CD4-positive, alpha-beta memory T cell (primary cell): ENCODE measurements at places on chromosomes 7 and 10. TPM values are rescaled to one million over a fixed set of nuclear protein-coding genes. Genes with fewer than 3 reads are reported as not detected.

GRCh38 chr10:3264161-3264761 lies 91.7 kb upstream of the PITRM1 start:
- no peak for DNase-seq
- no peak overlapping the region for H3K4me3 ChIP-seq
- no peaks in the 10 kb centered on the region for H3K36me3 ChIP-seq
- no peak overlapping the region for H3K27ac ChIP-seq

- H3K4me3 ChIP-seq: no peak overlapping the region
- DNase-seq: no peak
- no peak overlapping the region for H3K27ac ChIP-seq
- no peaks in the 10 kb centered on the region for H3K36me3 ChIP-seq
- no peaks in the 10 kb centered on the region for H3K27me3 ChIP-seq
Observed at GRCh38 chr10:129604333-129605032, 137.4 kb downstream of the MGMT start.

DNA sequence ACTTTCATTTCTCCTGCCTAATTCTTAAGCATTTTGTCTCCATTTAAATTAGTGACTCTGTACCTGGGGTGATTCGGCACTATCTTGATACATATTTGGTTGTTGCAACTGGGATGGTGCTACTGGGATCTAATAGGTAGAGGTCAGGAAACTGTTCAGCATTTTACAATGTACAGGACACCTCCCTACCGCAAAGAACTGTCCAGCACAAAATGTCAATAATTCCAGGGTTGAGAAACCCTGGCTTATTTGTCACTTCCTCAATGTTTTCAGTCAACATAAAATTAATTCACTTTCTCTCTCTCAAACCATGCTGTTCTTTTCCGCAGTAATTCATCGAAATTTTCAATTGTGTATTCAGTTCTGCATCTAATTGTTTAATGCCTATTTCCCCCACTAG lies 151.4 kb upstream of the CALCR start:
- H3K27ac ChIP-seq: no peak overlapping the region
- DNase-seq: no peak
- no peaks in the 10 kb centered on the region for H3K36me3 ChIP-seq
- H3K4me3 ChIP-seq: no peak overlapping the region

GRCh38 chr10:48447356-48448215 lies 141.1 kb downstream of the MAPK8 start:
- no peak overlapping the region for H3K4me3 ChIP-seq
- H3K4me1 ChIP-seq: no peaks in the 10 kb centered on the region
- no peak for DNase-seq
- H3K27me3 ChIP-seq: no peaks in the 10 kb centered on the region

GRCh38 chr7:94451187-94451586 lies 56.5 kb downstream of the COL1A2 start:
- H3K4me1 ChIP-seq: no peaks in the 10 kb centered on the region
- no peaks in the 10 kb centered on the region for H3K27me3 ChIP-seq
- H3K27ac ChIP-seq: no peak overlapping the region
- H3K4me3 ChIP-seq: no peak overlapping the region
- no peaks in the 10 kb centered on the region for H3K36me3 ChIP-seq

DNA sequence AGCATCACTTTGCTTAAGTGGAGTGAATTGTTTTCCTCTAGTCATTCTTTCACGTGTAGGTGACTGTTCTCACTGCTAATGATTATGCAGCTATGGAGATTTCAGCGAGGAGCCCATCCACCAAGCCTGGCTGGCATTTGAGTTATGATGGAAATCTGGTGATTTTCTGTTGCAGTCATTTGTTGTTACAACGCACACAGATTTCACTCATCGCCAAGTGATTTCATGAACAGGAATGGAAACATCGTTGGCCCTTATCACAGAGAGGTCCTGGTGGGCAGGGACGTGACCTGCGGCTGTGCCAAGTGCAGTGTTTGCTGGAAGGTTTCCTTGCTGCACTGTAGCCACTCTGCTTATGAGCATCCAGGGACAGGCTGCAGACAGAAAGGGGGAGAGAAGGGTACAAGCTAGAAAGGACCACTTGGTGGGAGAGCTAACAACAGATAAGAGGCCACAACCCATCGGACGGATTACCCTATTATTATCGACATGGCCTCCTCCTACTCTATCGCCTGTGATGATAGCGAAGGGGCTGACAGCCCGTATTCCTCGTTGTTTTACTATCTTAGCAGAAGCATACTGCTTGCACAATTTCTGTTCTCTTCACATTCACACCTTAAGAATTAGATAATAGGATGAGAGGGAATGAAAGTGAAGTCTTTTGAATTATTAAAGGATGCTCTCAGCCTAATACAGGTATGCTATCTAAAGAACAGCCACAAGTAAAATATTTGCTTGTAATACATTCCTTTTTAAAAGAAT lies 99.0 kb upstream of the PITRM1 start:
- no peaks in the 10 kb centered on the region for H3K36me3 ChIP-seq
- no peak overlapping the region for H3K4me3 ChIP-seq
- no peak for DNase-seq
- H3K4me1 ChIP-seq: no peaks in the 10 kb centered on the region

GRCh38 chr7:28155964-28156363 lies 24.6 kb downstream of the JAZF1 start:
- DNase-seq: no peak
- no peak overlapping the region for H3K27ac ChIP-seq
- H3K27me3 ChIP-seq: no peaks in the 10 kb centered on the region

DNA sequence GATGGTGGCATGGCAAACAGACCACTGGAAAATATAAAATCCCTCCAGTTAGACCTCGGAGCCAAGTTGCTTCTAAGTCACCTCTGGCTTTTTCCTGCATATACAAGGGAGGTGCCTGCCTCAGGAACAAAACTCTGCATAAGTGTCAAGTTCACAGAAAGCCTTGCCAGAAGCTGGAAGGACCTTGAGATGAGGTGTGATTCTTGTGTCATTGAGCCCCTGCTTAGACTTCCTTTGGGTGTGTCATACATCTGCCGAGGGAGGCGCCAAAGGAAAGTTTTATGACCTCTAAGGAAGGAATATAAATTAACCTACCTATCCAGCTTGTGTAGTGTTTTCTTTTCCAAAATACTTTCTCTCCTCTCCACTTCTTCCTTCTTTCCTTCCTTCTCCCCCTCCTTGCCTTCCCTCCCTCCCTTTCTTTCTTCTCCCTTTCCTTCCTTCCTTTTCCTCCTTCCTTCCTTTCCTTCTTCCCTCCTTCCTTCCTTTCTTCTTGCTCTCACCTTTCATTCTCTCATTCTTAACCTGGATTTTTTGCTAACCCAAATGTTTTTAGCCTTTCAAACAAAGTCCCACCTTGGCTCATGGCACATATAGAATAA lies 75.2 kb downstream of the TRIL start:
- no peak for DNase-seq
- H3K4me1 ChIP-seq: no peaks in the 10 kb centered on the region
- no peaks in the 10 kb centered on the region for H3K27me3 ChIP-seq

- no peak overlapping the region for H3K27ac ChIP-seq
- H3K4me3 ChIP-seq: no peak overlapping the region
- DNase-seq: no peak
Observed at GRCh38 chr7:47543714-47544113, 38.2 kb downstream of the TNS3 start.

DNA sequence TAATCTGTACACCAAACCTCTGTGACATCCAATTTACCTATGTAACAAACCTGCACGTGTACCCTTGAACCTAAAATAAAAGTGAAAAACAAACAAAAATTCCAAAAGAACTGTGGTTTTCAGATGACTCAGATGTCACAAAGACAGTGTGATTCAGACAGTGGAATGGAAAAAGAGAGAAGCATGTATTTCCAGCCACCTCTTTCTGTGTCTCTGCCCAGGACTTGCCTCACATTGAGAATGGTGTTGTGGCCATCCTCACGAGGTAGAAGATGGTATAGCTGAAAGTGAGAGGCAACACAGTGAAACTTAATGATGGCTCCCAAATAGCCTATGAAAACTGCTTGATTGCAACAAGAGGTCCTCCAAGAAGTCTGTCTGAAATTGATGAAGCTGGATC lies 78.0 kb downstream of the ARL5B start:
- no peak overlapping the region for H3K4me3 ChIP-seq
- H3K27me3 ChIP-seq: no peaks in the 10 kb centered on the region
- H3K27ac ChIP-seq: no peak overlapping the region
- no peaks in the 10 kb centered on the region for H3K4me1 ChIP-seq

GRCh38 chr10:76415554-76415953 lies 984.1 kb downstream of the LRMDA start:
- no peak overlapping the region for H3K4me3 ChIP-seq
- DNase-seq: no peak
- no peaks in the 10 kb centered on the region for H3K4me1 ChIP-seq
- H3K27me3 ChIP-seq: no peaks in the 10 kb centered on the region
- H3K27ac ChIP-seq: no peak overlapping the region
- no peaks in the 10 kb centered on the region for H3K36me3 ChIP-seq

DNA sequence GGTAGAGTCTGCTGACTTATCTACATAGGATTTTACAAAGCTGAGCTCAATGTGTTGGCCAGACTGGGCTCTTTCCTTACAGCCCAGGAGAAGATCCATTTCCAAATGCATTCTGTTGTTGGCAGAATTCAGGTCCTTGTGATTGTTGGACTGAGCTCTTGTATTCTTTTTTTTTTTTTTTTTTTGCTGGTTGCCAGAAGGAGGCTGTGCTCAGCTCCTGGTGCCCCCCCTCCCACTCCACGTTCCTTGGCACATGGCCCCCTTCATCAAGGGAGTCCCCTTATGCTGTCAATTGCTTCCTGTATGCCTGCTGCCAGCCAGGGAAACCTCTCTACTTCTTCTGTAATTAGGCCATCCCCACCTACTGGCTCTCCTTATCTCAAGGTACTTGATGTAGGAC lies 518.1 kb upstream of the AKR1E2 start:
- no peaks in the 10 kb centered on the region for H3K4me1 ChIP-seq
- H3K27ac ChIP-seq: no peak overlapping the region
- no peaks in the 10 kb centered on the region for H3K27me3 ChIP-seq
- H3K36me3 ChIP-seq: no peaks in the 10 kb centered on the region
- DNase-seq: no peak
- H3K4me3 ChIP-seq: no peak overlapping the region

GRCh38 chr7:81158189-81158588 lies 239.3 kb upstream of the SEMA3C start:
- no peak overlapping the region for H3K27ac ChIP-seq
- H3K4me3 ChIP-seq: no peak overlapping the region
- no peak for DNase-seq

DNA sequence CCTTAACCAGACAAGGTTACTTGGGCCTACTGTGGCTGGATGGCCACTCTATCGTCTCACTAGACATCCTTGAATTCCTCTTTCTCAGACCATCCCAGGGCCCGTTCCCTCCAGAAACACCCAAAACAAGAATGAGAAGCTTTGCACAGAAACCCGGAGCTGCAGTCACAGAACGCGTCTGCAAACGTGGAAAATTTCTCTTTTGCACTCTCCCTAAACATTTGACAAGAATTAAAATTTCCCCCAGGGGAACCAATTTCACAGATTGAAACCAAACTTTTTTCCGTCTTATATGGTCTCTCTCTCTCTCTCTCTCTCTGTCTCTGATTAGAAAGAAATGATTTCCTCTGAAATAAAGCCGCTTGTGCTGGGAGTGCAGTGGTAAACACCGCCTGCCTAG lies 120.7 kb downstream of the MKX start:
- H3K27me3 ChIP-seq: no peaks in the 10 kb centered on the region
- no peak overlapping the region for H3K27ac ChIP-seq
- no peak for DNase-seq
- H3K4me3 ChIP-seq: no peak overlapping the region

GRCh38 chr10:112844681-112845544 lies 105.1 kb upstream of the TCF7L2 start:
- H3K27me3 ChIP-seq: no peaks in the 10 kb centered on the region
- no peak overlapping the region for H3K4me3 ChIP-seq
- H3K36me3 ChIP-seq: no peaks in the 10 kb centered on the region
- H3K4me1 ChIP-seq: no peaks in the 10 kb centered on the region

GRCh38 chr7:37970211-37970610 lies 49.8 kb downstream of the EPDR1 start:
- peaks cover 3% of the 10 kb centered on the region for H3K27me3 ChIP-seq
- DNase-seq: no peak
- no peak overlapping the region for H3K27ac ChIP-seq
- no peaks in the 10 kb centered on the region for H3K36me3 ChIP-seq
- no peaks in the 10 kb centered on the region for H3K4me1 ChIP-seq
- no peak overlapping the region for H3K4me3 ChIP-seq

DNA sequence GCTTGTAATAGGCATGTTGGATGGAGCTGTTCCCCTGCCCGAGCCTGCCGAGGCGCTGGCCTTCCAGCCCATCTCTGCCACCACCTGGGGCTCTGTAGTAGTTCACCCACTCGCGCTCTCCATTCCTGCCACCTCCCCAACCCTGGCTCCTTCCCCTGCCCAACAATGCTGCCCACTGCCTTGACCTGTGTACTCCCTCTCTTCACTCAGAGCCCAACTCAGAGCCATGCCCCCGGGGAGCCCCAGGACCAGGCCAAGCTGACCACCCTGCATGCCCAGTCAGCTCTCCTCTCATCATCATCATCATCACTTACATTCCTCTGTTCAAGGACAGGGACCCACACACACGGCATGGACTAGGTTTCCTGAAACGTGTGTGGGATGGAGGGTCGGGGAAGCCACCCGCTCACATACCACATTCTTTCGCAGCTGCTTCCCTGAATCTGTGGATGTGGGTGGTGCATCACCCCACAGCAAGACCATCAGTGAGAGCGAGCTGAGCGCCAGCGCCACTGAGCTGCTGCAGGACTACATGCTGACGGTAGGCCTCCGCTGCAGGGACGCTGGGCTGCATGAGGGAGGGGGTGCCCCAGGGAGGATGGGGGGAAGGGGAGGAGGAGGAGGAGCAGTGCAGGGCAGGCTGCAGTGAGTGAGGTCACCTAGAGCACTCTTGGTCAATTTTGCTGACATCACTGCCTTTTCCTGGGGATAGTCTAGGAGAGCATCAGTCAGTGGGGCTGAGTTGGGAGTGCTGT lies 15.6 kb downstream of the NACAD start:
- no peak overlapping the region for H3K4me3 ChIP-seq
- peaks cover 2% of the 10 kb centered on the region for H3K4me1 ChIP-seq
- H3K27me3 ChIP-seq: no peaks in the 10 kb centered on the region
- no peak for DNase-seq
- no peak overlapping the region for H3K27ac ChIP-seq
- H3K36me3 ChIP-seq: peaks cover 87% of the 10 kb centered on the region

Gene CD36
- total RNA-seq: 3.6 TPM

Gene PLAC9
- not detected for total RNA-seq

Gene ACBD7
- total RNA-seq: not detected

Gene HABP2
- total RNA-seq: not detected

Gene PLPP4
- total RNA-seq: not detected

Gene IL15RA
- total RNA-seq: 14.7 TPM

Gene TUBB8
- not detected for total RNA-seq

Gene CYP3A4
- not detected for total RNA-seq

Gene PRSS1
- 0.44 TPM for total RNA-seq
